ENCODE measurements at places on chromosomes 6 and 20.

DNA sequence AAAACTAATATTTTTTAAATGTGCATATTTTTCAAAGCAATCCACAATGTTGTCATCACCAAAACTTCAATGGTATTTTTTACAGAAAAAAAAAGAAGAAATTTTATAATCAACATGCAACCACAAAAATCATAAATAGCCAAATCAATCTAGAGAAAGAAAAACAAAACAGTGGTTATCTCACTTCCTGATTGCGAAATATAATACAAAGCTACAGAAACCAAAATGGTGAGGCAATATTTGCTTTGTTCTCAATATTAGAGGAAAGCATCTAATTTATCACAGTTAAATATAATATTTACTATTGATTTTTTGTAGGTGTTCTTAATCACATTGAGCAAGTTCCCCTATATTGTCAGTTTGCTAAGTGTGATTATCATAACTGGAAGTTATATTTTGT, 720.7 kb upstream of the ADGRB3 start:
- DNase-seq: no peak

DNA sequence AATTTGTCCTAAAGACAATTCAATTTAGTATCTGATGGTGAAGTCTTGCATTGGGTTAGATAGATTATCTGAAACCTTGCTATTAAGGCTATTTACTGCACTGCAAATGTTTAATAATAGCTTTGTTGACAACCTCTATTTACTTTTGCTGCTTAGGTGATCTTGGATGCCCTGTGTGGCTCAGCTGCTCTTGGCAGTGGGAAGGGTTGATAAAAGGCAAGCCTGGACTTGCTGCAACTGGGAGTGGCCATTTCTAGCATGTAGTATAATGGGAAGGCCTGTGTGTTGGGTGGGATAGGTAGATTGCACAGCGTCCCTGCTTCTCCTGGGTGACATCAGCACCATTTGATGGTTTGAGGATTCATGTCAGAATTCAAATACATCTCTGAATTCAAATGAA, 49.1 kb downstream of the ARMC2 start:
- DNase-seq: no peak

DNA sequence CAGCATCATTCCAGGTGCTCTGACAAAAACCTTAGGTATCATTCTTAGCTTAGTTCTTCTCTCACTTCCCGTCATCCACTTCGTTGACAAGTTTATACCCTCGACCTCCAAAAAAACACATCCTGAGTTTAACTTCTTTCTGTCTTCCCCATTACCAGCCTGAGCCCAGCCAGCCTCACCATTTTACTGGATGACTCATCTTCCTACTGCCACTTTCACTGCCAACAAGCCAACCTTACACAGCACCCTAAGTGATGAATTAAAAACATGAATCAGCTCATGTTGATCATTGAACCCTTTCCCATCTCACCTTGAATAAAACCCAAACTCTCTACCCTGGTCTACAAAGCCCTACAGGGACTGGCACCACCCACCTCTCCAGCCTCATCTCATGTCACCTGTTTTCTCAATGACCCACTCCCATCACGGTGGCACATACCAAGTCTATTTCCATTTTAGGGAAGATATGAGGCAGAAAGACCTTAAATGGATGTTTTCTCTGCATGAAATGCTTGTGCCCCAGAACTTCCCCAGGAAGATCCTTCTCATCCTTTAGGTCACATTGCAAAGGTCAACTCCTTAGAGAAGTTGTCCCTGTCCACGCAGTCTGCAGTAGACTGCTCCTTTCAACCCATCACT, 9.9 kb upstream of the UST start:
- no peak for DNase-seq

DNA sequence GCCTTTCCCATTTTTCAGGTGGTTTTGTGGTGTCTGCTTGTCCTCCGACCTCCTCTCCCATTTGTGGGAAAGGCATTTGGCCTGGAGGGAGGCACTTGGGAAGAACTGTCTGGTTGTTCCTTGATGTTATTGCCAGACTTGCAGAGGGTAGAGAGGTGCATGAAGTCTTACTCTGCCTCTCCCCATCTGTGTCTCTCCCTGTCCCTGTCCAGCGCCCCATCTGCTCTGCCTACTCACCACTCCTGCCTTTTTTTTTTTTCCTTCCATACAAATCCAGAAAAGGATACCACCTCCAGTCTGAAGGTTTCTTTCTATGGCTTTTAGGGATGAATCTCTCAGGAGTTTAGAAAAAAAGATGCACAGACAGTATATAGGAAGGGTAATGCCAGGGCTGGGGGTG, 19.8 kb downstream of the PPARD start:
- no peak for DNase-seq

DNA sequence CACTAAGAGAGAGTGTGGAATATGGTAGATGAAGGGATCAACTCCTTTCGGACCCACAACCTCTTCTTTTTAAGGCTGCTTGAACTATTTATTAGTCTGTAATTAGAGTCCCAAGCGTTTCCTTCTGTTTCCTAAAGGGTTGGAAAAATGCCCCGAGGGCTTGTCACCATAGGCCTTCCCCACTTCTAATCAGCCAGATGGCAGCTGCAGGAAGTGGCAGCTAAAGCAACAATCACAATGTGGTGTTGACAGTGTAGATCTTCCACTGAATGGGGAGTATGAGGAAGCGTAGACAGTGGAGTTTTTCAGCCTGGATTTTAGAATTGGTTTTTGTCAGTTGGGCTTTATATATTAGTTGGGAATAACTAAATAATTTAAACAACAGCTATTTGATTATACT, 40.6 kb downstream of the SLC35D3 start:
- peak; percentile 74 for DNase-seq

Data from Kasumi-1 (cell line).